ENCODE measurements at places on chromosomes 11 and 22. TPM values are rescaled to one million over a fixed set of nuclear protein-coding genes. Genes with fewer than 3 reads are reported as not detected.

DNA sequence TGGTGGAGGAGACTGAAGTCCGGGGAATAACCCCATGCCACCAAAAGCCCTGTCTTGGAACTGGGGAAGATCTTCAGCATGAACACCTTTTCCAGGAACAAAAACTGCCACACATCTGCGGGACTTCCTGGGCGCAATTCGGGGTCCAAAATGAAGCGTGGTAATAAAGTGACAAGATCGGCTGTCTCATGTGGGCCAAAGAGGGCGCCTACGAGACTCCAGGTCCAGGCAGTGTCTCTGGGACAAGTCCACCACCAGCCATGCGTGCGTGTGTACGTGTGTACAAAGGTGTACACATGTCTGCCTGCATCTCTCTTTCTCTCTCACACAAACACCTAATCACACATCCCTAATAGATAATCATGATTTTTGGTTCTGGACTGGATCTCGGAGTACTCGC is 8.9 kb upstream of the MYBPC3 start:
- no peak for DNase-seq
- H3K36me3 ChIP-seq: no peaks in the 10 kb centered on the region
- no peaks in the 10 kb centered on the region for H3K27me3 ChIP-seq
- no peaks in the 10 kb centered on the region for H3K4me1 ChIP-seq
- no peak overlapping the region for H3K27ac ChIP-seq

GRCh38 chr11:2655016-2655719 is 44.6 kb downstream of the KCNQ1OT1 start:
- H3K4me1 ChIP-seq: no peaks in the 10 kb centered on the region
- H3K27me3 ChIP-seq: no peaks in the 10 kb centered on the region
- no peak for DNase-seq
- no peaks in the 10 kb centered on the region for H3K36me3 ChIP-seq
- no peak overlapping the region for H3K27ac ChIP-seq
- H3K4me3 ChIP-seq: no peak overlapping the region

- peak overlapping the region; percentile 76 for H3K4me3 ChIP-seq
- H3K4me1 ChIP-seq: peaks cover 84% of the 10 kb centered on the region
- peak; percentile 43 for DNase-seq
These were observed 2.7 kb downstream of the SIK3 start for GRCh38 chr11:117095284-117096161.

- no peaks in the 10 kb centered on the region for H3K4me1 ChIP-seq
- H3K27ac ChIP-seq: no peak overlapping the region
- DNase-seq: no peak
- H3K4me3 ChIP-seq: no peak overlapping the region
- H3K36me3 ChIP-seq: no peaks in the 10 kb centered on the region
These were observed 16.7 kb downstream of the TECTA start for GRCh38 chr11:121117788-121118187.

DNA sequence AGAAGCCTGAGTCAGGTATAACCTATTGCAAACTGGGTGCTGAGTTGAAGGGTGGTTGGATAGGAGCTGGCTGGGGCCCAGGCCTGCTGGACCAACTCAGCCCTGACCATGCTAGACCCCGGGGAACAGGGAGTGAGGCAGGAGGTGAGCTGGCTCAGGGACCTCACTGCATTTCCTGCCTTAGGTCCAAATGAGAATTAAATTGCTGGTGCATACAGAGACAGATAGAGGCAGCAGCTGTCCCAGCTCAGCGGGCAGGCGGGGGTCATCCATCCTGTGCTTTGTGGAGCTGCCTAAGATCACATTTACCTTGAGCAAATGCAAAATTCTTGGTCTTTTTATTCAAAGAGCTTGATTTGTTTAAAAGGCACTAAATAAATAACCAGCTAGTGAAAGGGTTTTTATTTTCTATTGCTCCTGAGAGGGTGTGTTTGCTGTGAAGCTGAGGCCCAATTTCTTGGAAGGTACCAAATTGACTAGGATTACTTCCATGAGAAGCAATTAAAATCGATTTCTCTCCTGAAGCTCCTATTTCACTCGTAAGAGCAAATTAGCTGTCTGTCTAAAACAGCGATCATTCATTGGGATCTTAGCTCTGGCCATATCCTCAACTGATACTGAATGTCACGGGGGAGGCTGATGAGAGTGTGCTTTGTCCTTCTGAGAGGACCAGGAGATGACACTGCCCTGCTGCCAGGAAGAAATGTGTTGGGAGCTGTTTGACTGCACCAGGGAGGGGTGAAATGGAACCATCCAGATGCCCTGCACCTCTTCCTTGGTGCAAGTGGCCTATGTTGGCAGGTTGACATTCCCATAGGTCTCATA is 24.9 kb downstream of the USH1C start:
- no peaks in the 10 kb centered on the region for H3K27me3 ChIP-seq
- no peak overlapping the region for H3K27ac ChIP-seq
- no peak overlapping the region for H3K4me3 ChIP-seq
- no peak for DNase-seq

DNA sequence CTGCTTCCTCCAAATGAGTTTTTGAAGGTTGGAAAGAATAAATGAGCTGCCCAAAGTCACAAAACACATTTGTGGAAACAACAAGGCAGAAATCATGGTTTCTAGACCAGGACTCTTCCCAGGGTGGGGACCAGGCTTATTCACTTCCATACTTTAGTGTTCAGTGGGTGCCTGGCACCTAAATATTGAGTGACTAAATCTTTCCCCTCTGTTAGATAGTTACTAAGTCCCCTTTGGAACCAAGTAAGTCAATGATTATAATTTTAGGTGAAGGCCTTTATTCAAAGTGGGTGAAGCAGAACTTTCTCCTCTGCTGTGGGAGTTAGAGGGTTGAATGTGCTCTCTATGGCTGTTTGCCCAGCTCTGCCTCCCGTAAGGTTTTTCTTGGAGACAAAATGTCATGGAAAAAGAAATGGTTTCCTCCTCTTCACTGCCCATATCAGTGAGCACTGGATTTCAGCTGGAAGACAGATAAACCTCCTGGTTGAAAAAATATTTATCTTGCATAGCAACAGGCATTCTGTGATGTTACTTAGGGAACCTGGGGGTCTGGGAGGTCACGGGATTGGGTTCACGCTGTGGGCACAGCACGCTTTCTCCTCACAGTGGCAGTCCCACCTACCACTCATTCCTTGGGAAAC is 117.8 kb downstream of the CCDC81 start:
- no peaks in the 10 kb centered on the region for H3K4me1 ChIP-seq
- no peak for DNase-seq
- H3K27ac ChIP-seq: no peak overlapping the region
- H3K36me3 ChIP-seq: peaks cover 10% of the 10 kb centered on the region
- no peaks in the 10 kb centered on the region for H3K27me3 ChIP-seq

- peaks cover 49% of the 10 kb centered on the region for H3K27me3 ChIP-seq
- no peak overlapping the region for H3K27ac ChIP-seq
- no peak overlapping the region for H3K4me3 ChIP-seq
These were observed 234.5 kb downstream of the CEP164 start for GRCh38 chr11:117562136-117562535.

DNA sequence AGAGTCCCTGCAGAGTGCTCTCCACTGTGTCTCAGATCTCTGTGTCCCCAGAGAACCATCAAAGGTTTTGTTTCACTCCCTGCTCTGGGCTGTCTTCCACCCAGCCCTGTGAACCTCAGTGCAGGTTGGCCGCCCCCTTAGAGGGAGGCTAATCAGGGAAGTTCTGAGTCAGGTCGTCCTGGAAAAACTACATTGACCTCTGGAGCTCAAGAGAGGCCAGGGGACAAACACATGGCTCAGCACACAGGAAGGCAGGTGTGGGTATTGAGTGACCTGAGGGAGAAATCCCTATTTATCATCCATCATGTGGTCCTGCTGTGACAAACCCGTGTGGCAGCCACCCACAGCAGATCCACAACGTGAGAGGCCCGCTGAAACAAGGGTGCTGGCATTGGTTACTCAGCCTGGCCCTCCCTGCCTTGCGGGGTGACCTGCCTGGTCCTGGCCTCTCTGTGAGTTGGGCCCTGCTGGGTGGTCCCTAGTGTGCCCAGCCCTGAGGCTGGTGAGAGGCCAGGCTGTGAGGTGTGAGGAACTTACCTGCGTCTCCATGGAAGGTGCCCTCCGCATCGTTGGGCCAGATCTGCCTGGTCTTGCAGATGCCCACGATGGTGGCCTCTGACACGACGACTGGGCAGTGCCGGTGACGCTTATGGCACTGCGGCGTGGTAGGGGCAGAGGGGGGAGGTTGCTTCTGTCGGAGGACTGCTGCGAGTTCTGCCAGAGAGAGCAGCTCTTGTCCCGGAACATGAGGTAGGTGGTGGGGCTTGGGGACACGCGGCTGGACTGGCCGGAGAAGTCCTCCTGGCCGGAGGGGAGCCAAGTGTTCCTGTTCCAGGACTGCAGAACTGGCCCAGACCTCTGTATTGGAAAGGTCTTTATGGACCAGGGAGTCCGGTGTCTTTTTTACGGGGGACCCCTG is 669 bp upstream of the BCR start:
- peaks cover 60% of the 10 kb centered on the region for H3K4me1 ChIP-seq
- DNase-seq: peak; percentile 44
- H3K36me3 ChIP-seq: peaks cover under 1% of the 10 kb centered on the region
- peak overlapping the region; percentile 82 for H3K27ac ChIP-seq
- no peaks in the 10 kb centered on the region for H3K27me3 ChIP-seq

DNA sequence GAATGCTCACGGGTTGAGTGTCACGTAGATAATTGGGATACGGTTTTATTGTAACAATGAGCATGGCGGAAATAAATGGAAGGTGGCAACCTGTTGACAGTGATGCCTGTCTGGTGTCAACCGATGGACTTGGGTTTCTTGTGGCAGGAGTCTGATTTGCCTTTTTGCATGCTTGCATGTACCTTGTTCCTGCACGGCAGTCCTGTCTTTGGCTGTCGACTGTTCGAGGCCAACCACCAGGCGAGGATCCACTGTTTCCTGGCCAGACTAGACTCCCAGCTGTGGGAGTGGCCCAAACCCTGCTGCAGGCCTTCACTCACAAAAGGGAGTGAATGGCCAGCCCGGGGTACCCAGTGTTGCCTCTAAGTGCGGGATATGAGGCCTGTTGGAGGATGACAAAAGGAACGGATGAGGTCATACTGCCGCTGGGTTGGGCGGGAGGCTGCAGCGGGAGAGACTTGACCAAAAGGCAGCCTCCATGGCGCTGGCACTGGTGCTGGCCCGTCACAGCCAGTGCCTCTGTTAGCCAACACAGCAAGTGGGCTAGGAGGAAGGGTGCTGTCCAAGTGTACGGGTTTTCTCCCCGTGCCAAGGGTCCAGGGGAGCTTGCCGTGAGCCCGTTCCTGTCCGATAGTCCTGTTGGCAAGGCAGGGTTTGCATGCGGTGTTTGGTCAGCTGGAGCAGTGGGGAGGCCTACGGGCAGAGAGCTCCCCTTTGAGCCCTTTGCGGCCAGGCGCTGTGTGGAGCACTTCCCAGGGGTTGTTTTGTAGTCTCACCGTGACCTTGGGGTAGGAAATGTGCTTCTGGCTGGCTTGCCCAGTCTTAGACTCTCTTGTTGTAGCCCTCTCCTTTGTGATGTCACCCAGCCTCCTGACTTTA is 974 bp downstream of the DGCR8 start:
- H3K4me3 ChIP-seq: peak overlapping the region; percentile 91
- H3K36me3 ChIP-seq: peaks cover 6% of the 10 kb centered on the region
- H3K4me1 ChIP-seq: peaks cover 52% of the 10 kb centered on the region
- no peaks in the 10 kb centered on the region for H3K27me3 ChIP-seq

DNA sequence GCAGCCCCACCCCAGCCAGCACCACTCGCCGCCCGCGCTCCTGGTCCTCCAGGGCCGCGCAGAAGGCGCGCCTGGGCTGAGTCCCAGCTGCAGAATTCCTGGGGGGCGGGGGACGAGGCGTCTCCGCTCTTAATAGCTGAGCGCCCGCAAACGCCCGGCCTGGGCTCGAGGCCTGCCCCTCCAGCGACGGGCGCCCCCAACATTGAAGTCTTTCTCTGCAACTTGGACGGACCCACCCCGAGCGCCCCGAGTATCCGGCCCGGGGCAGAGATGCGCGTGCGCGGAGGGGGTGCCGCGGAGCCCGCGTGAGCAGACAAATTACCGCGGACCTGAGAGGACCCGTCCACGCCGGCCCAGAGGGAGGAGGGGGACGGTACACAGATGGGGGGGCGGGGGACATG is 6.7 kb upstream of the SYT7 start:
- H3K27ac ChIP-seq: peak overlapping the region; percentile 45
- DNase-seq: peak; percentile 51
- H3K4me3 ChIP-seq: peak overlapping the region; percentile 53
- H3K36me3 ChIP-seq: no peaks in the 10 kb centered on the region
- H3K4me1 ChIP-seq: peaks cover 20% of the 10 kb centered on the region

DNA sequence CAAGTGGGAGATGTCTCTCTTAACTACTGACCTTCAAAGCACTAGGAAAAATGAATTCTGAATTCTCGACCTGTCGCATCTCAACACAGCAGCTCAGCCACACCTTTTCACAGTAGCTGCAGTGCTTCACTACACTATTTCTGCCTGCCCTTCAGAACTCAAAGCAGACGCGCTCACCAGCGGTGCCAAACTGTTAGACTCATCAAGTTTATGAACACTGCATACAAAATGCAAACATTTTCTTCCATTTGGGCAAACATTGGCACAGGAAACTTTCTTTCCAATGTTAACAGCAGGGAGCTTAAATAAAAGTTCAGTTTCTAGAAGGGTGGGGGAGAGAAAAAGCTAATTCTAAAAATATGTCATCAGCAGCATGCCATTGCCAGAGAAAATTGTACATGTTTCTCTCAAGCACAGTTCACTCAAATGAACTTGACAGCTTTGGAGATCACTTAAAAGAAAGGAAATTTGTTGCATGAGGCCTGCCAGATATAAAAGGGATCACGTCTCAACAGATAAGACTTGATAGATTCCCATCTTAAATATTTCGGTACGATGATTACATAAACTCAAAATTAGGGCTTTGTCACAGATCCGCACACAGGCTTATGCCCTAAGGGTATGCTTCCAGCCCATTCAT is 82.7 kb downstream of the CADM1 start:
- H3K27me3 ChIP-seq: no peaks in the 10 kb centered on the region
- peaks cover 8% of the 10 kb centered on the region for H3K4me1 ChIP-seq
- H3K36me3 ChIP-seq: no peaks in the 10 kb centered on the region
- no peak overlapping the region for H3K4me3 ChIP-seq
- no peak for DNase-seq

- DNase-seq: peak; percentile 55
- no peaks in the 10 kb centered on the region for H3K36me3 ChIP-seq
- no peaks in the 10 kb centered on the region for H3K4me1 ChIP-seq
- H3K4me3 ChIP-seq: no peak overlapping the region
- no peaks in the 10 kb centered on the region for H3K27me3 ChIP-seq
- H3K27ac ChIP-seq: no peak overlapping the region
These were observed 109.4 kb downstream of the GRIA4 start for GRCh38 chr11:105719073-105719822.

- DNase-seq: no peak
- H3K4me1 ChIP-seq: peaks cover 33% of the 10 kb centered on the region
- H3K36me3 ChIP-seq: peaks cover 10% of the 10 kb centered on the region
- no peak overlapping the region for H3K4me3 ChIP-seq
- no peaks in the 10 kb centered on the region for H3K27me3 ChIP-seq
These were observed 26.7 kb downstream of the ALKBH3 start for GRCh38 chr11:43907028-43907975.

Gene ATXN10
- total RNA-seq: 113 TPM

Gene APOL5
- total RNA-seq: not detected

Gene WT1
- 3.1 TPM for total RNA-seq

Data from stomach (tissue), 19 donors.